Non-pigmented ciliary epithelial cell (primary cell): ENCODE measurements at places on chromosomes 13 and 19.
A peak's percentile ranks its signal among the peaks of the same experiment; 100 is the strongest.

DNA sequence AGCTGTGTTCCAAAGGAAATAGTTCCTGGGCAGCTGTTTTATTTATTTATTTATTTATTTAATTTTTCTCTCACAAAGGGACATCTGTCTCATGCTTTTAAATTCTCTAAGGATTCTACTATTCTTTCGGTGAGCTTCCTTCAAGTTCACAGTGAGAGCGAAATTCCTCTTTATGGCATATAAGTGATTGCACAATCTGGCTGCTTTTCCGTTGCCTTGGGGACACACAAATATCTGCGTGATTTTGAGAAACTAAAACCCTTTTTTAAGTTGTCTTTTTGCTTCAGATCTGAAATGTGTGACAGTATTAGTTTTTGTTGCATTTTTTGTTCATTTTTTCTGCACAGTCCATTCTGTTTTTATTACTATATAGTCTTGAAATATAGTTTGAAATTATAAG lies 19.2 kb downstream of the ZNF486 start:
- DNase-seq: no peak

- no peak for DNase-seq
These were observed 89.5 kb downstream of the ARHGEF7 start for GRCh38 chr13:111204438-111205177.

DNA sequence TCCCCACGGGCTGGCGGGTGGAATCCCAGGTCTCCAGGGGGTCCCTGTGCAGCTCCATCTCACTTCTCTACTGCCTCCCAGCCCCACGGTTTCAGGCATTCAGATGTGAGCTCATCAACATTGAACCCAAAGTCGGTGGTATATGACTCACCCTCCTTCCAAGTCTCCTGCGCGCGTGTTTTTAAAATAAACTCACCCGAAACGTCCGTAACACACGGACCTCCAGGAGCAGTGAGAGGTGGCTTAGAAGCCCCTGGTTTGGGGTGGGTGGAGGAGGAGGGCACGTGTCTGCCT lies 14.0 kb upstream of the CRTC1 start:
- no peak for DNase-seq

DNA sequence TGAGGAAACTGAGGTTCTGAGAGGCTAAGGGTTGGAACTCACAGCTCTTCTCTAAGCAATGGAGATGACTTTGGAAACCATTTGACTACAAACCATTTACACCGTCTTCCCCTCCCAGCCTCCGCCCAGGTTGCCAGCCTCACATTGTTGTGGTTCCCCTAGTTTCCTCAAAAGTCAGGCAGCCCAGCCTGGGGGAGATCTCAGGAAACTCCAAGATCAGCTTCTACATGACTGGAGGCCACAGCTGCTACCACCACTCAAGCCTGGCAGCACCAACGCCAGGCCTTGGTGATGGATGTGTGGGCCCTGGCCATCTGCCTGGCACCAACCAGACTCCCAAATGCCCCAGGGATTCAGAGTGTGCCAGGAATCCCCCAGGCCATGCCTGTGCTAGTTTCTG lies 207.9 kb downstream of the TSHZ3 start:
- no peak for DNase-seq

DNA sequence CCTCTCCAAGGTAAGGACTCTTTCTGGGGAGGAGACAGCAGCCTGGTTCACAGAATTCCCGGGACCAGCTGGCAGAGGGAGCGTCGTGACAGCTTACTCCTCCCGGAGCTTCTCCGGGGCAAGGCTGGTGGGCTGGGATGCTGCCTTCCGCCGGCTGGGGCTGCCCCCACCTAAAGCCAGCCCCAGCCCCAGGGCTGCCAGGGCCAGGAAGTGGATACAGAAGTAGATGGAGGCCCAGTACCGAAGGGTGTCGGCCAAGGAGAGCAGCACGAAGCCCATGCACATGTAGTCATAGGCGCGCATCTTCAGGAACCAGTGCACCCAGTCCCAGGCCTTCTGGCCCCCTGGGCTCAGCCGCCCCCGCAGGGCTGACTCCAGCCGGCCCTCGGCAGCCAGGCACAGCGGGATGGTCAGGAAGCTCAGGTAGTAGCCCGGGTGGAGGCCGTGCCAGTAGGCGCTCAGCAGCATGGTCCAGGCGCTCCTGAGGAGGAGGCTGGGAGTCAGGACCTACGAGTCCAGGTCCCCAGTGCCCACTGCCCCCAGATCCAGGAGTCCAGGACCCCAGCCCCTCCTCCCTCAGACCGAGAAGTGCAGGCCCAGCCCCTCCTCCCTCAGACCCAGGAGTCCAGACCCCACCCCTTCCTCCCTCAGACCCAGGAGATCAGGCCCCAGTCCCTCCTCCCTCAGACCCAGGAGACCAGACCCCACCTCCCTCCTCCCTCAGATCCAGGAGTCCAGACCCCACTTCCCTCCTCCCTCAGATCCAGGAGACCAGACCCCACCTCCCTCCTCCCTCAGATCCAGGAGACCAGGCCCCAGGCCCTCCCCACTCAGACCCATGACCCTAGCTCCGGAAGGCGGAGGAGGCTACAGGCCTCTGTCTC lies 1.2 kb upstream of the TMC4 start:
- no peak for DNase-seq

DNA sequence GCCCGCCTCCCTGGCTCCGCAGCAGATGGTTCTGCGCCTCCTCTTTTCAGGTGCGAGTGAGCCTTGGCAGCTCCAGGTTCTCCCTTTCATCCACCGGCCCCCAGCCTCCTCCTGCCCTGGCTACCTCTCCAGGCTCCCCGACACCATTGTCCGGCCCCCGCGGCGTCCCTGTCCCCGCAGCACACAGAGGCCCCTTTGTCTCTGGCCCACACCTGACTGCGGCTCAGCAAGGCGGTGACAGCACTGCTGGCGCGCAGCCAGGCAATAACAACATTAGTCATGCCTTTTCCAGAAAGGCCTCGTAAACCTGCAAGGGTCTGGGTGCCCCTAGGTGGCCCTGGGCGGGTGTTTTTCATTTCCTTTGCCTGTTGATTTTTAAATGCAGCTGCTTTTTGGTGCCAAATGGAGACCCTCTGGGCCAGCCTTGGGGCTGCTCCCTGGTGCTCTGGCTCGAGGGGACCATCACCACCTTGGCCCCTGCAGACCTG lies 73.2 kb upstream of the MEDAG start:
- no peak for DNase-seq

GRCh38 chr13:21326155-21327031 lies 132.7 kb downstream of the ZDHHC20 start:
- DNase-seq: no peak

GRCh38 chr19:50897191-50897607 lies 14.0 kb downstream of the KLK4 start:
- no peak for DNase-seq

DNA sequence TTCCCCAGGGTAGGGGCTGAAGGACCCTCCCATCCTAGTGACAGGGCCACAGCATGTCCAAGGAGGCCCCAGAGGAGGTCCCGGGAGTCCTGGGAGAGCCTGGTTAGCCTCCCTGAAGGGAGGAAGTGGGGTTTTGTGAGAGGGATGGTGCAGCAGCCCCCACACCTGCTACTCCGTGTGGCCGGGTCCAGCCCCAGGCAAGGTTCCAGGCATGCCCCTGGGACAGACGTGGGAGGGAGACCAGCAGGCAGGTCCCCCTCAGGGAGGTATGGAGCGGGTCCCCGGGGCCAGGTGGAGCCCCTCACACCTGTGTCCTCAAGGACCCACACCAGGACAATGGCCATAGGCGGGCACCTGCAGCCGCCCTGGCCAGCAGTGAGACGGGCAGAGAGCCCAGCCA lies 1.9 kb upstream of the F7 start:
- no peak for DNase-seq

GRCh38 chr13:33679658-33680012 lies 138.3 kb upstream of the RFC3 start:
- DNase-seq: no peak

DNA sequence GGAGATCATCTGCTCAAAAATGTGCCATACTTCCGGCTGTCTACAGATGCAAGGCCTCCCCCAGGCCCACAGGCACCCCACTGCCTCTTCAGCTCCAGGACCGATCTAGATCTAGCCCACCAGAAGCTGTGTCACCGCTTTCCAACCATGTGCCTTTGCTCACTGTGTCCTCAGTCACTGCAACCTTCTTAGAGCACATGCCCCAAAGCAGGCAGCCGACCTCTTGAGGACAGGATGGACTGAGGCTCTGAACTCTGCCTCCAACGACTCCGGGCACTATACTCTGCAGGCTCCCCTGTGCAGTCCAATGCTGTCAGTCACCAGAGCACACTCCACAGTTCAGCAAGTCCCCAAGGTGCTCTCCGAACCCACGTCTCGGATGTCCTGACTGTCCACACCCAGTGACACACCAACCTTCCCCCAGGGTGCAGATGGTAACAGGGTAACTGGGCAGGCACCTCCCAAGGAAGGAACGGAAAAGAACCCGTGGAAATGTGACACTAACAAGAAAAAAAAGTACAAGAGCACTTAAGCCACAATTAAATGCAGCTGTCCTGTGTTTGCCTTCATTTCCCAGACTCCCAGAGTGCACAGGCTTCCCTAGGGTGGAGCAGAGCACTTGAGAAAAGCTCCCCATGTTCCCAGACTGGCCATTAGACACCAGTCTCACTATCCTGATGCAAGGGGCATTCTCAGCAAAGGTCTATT lies 4.8 kb downstream of the STK24 start:
- DNase-seq: no peak

DNA sequence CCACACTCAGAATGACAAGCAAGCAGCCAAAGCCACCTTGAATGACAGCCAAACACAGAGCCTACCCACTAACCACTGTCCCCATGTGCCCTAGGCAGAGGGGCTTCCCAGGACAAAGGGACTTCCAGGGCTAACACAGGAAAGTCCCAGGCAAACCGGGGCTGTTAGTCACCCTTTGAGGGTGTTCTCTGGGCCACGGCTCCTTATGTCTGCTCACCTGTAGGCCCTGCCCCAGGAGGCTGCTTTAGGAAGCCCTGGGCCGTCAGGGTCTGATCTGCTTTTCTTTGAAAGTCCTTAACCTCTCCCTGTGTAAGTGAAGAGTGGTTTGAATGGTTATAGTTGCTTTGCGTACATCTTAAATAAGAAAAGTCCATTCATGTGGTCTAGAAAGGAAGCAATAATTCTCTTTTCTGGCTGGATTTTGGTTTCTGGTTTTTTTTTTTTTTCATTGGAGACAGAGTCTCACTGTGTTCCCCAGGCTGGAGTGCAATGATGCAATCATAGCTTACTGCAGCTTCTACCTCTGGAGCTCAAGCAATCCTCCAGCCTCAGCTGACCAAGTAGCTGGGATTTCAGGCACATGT lies 161.4 kb downstream of the EFNB2 start:
- DNase-seq: no peak

DNA sequence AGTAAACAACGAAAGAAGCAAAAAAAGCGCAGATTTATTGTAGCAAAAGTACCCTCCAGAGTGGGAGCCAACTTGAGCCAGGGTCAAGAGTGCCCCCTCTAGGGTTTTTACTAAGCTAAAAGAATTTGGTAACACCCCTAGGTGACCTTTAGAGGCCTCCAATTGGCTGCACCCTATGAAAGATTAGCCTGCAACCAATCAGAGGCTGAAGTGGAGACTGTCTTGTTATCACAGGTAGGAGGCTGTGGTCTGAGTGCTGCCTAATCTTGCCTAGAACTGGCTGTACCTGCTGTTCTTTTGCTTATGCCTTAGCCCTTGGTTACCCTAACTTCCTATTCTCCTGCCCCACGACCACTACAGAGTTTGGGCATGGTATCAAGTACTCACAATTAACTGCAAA lies 38.3 kb downstream of the ANKRD10 start:
- DNase-seq: no peak

- DNase-seq: no peak
These were observed 56.0 kb upstream of the DOCK9 start for GRCh38 chr13:99033814-99034213.

DNA sequence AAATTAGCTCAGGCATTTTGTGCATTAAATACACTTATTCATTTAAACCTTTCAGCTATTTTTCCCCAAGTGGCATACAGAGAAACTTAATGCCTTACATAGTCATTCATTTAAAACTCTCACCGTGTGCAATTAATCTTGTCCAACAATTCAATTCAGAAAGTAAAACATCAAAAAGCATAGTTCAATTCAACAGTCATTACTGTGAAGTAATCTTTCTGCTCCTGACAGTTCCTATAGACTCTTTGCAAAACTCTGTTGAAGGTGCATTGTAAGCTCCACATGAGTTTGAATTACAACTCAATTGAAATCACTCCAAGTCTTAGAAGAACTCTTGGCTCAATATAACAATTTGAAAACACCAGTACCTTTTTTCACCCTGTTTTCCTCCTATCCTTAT lies 228.3 kb downstream of the DACH1 start:
- no peak for DNase-seq

DNA sequence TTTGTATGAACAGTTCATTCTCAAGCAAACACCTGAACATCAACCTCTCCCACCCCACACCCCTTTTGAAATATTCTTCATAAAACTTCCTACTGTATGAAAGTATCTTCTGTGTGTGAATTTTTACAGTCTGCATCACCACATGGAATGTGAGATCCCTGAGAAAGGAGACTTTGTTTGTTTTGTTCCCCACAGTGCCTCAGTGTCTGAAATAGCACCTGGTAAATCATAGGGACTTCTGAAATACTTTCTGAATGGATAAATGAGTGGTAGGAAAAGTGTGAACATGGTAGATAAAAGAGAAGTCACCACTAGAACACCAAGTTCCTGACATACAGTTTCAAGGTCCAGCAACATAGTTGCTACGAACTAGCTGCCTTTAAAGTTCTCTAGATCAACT lies 1071.2 kb downstream of the EFNB2 start:
- DNase-seq: peak; percentile 37

DNA sequence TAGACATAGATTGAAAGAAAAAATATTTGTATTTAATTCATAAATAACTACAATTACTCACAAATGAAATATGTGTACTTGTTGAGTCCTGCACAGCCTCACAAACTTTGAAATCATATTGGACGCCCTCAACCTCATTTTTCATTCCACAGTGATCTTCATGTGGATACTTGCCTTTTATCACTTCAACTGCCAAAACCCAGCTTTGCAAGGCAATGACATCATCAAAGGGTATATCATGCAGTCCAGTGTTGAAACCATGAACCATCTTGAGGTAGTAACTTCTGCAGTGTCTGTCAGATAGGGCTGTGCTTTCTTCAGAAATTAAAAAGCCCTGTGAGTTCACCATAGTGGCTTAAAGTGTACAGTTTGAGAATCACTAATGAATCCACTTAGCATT lies 82.2 kb downstream of the HS6ST3 start:
- DNase-seq: no peak

DNA sequence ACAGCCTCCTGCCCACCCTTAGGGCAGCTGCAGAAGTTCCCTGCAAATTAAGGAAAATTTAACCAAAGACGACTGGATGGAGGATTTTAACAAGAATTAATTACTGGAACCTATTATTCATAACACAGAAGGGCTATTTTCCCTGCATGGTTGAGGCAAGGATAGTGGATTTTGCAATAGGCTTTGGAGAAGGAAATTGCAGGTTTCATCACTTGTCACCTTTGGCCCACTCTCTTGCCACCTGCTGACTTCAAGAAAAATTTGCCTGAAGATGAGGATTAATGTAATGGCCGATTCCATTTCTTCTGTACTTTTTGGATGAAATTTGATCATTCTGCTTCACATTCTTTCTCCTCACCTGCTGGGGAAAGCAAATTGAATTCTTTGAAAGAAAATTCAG lies 261.7 kb downstream of the FGF9 start:
- no peak for DNase-seq

- no peak for DNase-seq
These were observed 27.4 kb upstream of the SPACA7 start for GRCh38 chr13:112348642-112349345.

- no peak for DNase-seq
These were observed 51.7 kb upstream of the KLF2 start for GRCh38 chr19:16272945-16273344.
